Kidney tubule cell (primary cell): ENCODE measurements at places on chromosomes 12 and 14.
A peak's percentile ranks its signal among the peaks of the same experiment; 100 is the strongest.

DNA sequence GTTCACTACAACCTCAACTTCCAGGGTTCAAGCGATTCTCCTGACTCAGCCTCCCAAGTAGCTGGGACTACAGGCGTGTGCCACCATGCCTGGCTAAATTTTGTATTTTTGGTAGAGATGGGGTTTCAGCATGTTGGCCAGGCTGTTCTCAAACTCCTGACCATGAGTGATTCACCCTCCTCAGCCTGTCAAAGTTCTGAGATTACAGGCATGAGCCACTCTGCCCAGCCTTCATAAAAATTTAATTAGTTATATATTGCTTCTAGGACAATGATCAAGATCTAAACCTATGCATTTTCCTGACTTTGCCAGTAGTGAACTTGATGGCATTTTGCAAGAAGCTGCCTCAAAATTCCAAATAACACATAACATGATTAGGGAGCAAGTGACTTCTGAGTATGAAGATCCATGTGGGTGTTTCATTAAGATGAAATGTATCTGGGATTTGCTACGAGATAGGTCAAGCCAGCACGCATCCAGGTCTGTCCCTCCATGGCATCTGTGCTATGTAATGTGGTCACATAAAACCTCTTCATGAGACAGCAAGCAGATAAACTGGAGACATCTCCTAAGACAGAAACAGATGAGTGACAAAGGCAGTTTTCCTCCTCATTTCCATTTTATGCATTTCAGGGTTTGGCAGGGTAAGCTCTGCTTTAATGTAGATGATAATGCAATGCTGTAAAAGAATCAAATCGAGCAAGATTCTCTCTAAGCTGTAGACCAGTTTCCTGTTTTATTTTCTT is 319.4 kb upstream of the ATP2B1 start:
- peak; percentile 42 for DNase-seq

- DNase-seq, result peak; percentile 98
Measured at GRCh38 chr12:113299619-113300237, 35.2 kb downstream of the SLC8B1 start.

DNA sequence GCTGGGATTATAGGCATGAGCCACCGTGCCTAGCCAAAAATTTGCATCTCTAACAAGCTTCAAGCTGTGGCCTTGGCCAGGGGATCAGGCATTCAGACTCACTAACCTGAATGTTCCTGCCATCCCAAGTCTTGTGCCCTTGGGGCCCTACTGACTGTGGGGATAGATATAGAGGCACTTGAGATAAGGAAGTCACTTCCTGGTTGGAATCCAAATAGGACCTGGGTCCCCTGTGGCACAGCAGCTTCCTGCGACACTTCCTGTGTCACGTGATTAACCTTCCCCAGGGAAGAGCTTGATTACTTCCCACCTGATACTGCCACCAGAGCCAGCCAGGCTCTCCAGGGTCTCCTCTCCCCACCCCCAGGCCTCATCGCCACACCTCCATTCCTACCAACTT is 128.2 kb downstream of the BCL11B start:
- DNase-seq, result peak; percentile 3

- no peak for DNase-seq
Measured at GRCh38 chr12:6226002-6226678, 25.9 kb downstream of the CD9 start.

DNA sequence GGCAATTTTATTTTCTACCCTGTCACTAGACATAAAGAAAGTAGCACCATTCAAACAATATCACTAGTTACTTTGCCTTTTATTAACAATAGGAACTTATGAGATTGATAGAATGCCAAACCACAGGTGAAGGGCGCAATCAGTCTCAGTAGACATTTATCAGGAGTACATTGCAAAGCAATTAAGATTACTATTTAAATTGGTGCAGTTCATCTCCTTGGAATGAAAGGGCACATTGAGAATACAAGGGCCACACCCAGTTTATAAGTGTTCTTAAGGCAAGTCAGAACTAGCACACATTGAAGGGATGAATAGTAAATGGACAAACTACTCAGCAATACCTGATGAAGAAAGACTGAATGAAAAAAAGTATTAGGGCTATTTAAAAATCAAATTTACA is 601.4 kb downstream of the C12orf50 start:
- DNase-seq, result no peak

DNA sequence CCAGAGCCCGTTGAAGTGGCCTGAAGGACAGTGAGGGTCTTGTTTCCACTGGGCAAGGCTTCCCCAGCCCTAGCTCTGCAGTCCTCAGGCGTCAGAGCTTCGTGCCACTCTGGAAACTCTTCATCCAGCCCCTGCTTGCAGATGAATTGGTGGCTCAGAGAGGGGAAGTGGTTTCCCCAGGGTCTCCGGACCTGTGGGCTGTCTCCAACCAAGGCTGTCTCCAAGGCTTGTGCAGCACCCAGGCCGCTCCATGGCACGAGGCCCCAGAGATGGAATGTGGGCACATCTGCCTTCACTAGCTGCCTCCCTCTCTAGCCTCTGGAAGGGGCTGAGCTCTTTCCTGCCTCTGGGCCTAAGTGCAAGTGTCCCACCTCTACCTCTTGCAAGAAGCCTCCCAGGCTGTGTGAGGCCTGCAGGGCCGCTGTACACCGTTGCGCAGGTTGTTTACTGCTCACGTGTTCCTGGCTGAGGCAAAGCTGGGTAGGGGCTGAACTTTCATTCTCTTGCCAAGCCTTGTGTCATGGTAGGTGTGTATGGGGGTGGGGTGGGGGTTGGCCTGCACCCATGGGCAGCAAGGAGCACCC is 11.1 kb downstream of the RIN3 start:
- DNase-seq, result no peak

DNA sequence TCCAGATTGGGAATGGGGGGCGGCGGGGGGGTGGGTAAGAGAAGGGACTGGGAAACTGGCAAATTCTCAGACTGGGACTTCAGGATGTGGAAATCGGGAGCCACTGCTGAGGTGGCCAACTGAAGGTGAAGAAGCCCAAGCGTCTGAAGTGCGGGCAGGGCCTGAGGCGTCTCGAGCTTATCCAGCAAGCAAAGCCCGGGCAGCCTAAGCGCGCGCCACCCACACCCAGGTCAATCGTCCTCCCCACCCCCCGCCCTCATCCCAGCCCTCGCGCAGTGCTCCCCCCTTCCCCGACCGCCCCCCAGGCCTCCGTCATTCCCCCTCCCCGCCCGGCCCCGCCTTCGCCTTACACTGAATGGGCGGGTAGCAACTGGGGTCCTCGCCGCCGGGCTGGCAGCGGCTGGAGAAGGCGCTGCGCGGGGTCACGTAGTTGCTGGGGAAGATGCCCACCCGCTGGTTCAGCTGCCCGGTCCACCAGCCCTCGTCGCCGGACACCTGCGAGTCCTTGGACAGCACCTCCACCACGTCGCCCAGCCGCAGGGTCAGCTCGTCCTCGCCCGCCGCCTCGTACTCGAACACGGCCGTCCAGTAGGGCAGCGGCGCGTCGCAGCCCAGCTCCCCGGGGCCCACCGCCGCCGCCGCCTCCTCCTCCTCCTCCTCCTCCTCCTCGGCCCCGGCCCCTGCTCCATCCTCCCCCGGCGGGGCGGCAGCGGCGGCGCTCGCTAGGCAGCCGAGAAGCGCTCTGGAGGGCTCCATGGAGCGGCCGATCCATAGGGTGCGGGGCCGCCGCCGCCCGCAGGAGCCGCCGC is 693 bp downstream of the MAP3K9 start:
- DNase-seq, result peak; percentile 53

DNA sequence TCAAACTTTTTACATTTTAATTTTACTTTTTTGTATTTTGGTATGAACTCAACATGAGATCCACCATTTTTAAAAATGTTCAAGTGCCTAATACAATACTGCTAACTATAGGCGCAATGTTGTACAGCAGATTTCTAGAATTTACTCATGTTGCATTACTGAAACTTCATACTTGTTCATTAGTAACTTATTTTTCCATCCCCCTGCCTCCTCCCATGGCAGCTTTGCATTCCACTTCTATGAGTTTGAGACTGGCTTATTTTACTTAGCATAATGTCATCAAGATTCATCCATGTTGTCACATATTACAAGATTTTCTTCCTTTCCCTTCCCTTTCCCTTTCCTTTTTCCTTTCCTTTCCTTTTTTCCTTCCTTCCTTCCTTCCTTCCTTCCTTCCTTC is 825.9 kb downstream of the SLC16A7 start:
- peak; percentile 72 for DNase-seq

- peak; percentile 36 for DNase-seq
Measured at GRCh38 chr14:41285186-41285748, 321.4 kb upstream of the LRFN5 start.

DNA sequence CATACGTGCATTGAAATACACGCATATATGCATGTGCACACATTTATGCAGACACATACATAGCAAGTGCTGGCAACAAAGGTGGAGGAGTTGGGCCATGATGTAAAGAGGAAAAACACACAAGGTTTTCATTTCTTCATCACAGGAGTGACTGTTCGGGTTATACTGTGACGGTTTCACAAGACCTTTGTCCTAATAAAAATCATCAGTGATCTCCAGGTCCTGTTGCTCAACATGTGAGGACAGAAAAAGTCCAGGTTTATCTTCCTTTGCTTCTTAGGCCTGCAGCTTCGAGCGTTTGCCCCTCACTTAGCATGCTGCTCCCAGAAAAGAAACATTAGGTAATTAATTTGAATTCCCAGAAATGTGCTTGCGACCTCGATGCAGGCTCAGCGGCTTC is 1260.0 kb upstream of the TMEM132C start:
- DNase-seq, result no peak

DNA sequence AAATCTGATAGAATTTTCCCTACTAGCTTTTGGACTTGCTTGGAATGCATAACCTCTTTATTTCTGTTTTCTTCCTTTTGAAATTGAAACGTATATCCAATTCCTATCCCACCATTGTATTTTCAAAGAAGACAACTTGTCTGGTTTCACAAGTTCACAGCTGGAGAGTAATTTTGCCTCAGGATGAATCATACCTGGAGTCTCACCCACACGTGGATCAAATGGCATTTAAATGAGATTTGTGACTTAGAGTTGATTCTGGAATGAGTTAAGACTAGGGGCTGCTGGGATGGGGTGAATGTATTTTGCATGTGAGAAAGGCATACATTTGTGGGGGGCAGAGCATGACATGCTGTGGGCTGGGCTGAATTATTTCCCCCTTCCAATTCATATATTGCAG is 516.5 kb upstream of the MGAT4C start:
- peak; percentile 26 for DNase-seq

GRCh38 chr14:75406102-75406501 is 21.7 kb upstream of the JDP2 start:
- DNase-seq, result no peak

- peak; percentile 5 for DNase-seq
Measured at GRCh38 chr14:70358631-70359030, 852 bp downstream of the COX16 start.

GRCh38 chr12:66726556-66726955 is 47.7 kb upstream of the GRIP1 start:
- DNase-seq, result no peak

DNA sequence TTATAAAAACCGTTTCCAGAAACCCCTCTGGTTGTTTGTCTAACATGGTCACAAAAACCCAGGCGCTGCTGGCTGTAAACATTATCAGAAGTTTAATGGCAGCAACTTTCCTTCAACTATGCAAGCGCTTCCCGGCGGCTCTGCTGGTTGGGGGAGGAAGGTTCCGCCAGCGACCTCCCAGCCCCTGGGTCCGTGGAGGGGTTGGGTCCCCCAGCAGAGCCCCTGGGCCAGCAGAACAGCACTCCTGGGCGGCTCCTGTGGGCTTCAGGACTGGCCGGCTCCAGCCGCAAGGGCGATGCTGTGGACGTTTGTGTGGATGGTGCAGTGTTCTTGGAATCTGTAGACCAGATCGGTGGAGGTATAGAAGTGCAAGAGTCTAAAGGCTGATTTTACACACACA is 26.0 kb downstream of the LRCOL1 start:
- no peak for DNase-seq

DNA sequence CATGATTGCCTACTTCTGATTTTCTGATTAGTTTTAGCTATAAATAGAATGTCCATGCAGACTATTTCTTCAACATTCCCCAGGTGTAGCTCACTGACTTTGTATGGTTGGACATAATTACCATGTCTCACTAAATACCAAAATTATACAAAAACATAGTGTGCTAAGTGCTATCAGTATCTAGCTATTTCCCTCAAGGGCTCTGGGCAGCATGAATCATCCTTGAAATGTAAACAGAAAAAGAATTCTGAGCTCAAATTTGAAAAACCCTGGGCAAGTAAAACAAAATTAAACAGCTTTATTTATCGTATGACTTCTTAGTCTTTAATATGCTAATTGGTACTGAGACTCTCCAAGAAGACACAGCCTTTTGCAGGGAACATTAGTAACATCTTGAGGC is 82.9 kb downstream of the SPATA7 start:
- peak; percentile 10 for DNase-seq

- DNase-seq, result no peak
Measured at GRCh38 chr14:88598097-88598675, 35.3 kb downstream of the ZC3H14 start.

DNA sequence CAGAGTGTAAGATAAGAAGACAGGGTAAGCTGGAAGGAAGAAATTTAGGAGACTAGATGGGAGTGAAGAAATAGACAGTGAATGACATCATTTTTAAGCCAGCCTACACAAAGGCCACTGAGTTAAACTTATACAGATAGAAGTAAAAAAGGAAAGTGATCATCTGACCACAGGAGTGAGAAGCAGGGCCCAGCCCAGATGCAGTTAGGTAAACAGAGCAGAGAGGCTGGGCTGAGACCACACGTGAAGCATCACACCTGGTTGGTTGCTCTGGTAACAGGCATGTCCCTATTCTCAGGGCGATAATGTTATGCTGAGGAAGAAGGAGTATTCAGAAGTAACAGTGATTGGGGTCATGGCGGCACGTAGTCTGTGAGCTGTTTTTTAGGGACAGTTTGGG is 1079.4 kb downstream of the AACS start:
- DNase-seq, result no peak

GRCh38 chr12:131056626-131057025 is 102.9 kb downstream of the ADGRD1 start:
- DNase-seq, result no peak

DNA sequence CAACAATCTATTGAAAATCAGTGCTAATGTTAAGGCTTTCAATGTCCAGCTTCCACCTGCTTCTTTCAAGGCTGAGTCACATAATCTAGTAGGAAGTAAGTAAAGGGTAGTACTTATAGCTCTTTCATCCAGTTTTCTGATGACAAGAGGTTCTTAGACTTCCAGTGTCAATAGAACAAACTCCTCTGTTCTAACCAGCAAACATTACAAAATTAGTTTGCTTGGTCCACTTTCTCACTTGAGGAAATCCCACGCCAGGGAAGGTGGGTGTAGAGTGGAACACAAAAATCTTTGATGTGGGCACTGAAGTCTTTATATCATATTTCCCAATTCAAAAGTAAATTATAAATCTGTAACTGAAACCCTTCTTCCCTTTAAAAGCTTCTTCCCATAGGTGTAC is 2.6 kb downstream of the NPC2 start:
- DNase-seq, result no peak

DNA sequence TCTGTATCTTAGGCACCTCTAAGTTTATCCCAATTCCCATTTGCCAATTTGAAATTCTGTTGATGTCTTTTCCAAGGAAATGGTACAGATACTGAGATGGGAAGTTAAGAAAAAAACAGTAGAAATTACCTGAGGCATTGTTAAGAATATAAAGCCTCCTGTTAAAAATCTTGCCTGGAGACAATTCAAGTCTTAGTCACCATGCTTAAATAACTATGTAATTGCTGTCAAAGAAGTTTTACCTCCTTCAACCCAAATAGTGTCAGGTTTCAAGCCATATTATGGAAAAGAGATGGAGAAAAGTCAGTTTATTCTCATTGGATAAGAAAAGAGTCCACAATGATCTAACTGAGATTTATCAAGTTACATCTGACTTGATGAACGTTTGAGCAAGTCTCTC is 974.7 kb downstream of the GALC start:
- DNase-seq, result no peak
